Fibroblast of villous mesenchyme (primary cell): ENCODE measurements at places on chromosomes 7 and 10.
A peak's percentile ranks its signal among the peaks of the same experiment; 100 is the strongest.

DNA sequence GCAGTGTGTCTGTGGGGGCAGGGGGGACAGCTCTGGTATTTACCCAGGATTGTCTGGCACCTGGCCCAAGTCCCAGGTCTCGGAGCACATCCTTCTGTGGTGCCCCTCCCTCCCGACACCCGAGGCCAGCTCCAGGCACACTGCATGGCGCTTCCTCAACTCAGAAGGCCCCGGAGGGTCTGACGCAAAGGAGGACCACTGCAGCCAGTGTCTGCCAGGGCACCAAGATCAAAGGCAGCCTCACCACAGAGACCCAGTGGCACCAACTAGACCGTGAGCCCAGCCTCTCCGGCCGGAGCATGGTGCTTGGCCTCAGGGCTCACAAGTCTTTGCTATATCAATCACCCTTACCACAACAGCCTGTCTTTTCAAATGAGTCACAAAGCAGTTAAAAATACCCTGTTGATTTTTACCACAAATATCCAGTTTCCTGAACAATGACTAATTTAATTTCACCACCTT lies 99.3 kb upstream of the DDC start:
- DNase-seq, result peak; percentile 57

GRCh38 chr7:116258734-116259133 lies 48.4 kb downstream of the TES start:
- DNase-seq, result peak; percentile 81

DNA sequence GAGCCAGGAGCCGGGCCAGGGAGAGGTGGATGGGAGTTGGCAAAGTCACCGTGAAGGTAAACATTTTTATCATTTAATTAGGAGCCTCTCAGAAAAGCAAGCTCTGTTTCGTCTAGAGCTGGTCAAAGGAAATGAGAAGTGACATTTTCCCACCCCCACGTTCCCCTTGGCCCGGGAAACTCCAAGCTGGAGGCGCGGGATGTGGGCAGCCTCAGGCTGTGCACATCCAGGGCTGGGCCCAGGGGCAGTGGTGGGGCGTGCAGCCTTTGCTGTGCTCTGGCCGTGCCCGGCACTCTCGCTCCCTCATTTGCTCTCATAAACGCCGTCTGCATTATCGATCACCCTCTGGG lies 135.6 kb upstream of the RET start:
- no peak for DNase-seq

DNA sequence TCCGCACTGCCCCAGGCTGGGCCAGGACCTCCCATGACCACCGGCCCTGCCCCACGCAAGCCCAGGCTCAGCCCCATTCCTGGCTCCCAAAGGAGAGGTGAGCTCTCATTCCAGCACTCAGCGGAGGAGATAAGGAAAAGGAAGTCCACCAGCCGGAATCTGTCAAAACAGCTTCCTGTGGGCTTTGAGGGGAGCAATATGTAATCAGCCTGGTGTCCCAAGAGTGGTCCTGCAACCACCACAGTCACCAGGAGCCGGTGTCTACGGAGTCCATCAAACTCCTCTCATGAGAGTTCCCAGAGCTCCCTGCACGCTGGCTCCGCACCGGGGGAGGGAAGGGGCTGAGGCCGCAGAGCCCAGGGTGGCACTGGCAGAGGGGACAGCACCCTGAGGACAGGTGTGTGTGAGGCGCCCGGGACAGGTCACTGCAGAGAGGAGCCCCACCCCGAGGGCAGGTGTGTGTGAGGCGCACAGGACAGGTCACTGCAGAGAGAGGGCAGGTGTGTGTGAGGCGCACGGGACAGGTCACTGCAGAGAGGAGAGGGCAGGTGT lies 57.9 kb downstream of the STK32C start:
- no peak for DNase-seq

DNA sequence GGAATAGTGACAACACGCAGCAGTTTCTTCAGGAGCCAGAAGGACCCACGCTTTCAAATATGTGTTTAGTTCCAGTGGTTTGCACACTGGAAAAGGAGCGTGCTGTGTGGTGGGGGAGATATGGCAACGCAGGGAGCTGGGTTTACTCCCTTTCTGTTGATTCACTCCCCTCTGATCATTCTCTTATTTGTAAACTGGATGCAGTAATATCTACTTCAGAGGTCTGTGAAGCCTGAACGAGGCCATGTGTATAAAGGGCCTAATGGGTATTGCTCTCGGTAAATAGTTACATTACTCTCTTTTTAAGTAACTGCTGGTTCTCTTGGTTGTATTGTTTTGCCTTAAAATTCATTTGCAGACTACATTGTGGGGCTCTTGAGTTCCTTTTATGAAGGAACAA lies 19.2 kb downstream of the RBM17 start:
- no peak for DNase-seq

DNA sequence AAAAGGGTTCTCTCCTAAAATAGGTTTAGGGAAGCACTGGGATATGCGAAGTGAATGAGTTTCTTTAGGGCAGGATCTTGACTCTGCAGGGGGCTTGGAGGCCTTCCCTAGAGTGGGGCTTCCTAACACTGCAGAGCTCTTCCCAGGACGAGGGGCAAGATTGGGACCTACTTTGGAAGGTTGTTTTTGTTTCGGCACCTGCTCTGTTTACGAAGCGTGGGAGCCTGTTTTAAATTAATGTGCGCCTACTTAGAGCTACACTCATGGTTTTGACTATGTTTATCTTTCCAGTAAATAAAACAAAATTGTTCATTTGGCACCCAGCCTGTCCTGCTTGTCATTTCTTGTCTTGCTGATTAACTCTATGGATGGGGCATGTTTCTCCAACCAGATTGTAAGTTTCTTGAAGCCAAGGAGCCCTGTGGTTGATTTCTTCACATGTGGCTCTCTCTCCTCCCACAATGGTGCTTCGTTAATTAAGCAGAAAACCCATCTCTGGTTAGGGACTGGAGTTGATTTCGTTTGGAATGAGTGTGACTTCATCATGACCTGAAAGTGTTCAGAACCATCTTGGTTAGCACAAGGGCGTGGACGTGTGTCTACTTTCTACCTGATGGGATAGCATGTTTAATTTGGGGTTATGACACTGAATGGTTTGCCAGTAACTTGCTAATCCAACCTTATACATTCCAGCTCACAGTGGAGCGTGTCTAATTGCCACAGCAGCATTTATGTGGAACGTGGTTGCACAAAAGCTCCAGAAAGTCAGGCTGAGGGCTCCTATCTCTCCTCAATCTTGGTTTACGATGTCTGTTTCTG lies 98.1 kb downstream of the TCF7L2 start:
- peak; percentile 90 for DNase-seq

- peak; percentile 50 for DNase-seq
Observed at GRCh38 chr7:3482147-3482921, 181.3 kb downstream of the SDK1 start.

DNA sequence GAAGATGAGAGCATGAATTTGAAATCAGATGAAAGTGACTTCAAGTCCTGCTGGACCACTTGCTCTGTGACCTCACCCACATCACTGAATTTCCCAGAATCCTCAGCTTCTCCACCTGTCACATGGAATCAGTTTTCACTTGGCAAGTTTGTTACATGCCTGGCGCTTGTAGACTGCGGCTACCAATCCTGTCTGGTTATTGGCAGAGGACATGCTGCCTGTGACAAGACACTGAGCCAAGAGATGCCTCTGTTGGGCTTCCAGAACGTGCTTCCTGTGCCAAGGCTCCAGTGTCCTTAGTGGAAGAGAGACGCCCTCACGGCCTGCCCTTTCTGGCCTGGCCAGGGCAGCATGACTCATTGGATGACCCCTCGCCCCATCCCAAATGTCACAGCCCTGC lies 4.4 kb upstream of the MYL10 start:
- DNase-seq, result no peak

GRCh38 chr10:126101736-126102135 lies 205.4 kb downstream of the FANK1 start:
- DNase-seq, result no peak

DNA sequence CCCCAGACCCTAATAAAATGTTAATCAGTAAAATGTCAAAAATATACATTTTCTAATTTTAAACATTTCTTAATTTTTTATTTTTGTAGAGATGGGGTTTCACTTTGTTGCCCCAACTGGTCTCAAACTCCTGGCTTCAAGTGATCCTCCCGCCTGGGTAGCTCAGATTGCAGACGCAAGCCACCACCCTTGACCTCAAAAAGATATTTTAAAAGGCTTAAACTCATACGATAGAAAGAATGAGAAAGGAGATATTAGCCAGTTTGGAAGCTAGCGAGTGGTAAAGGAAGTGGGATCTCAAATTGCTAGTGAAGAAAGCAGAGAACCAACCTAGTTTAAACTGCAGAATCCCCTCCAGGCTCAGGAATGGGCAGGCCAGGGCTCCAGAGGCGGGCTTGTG lies 4.5 kb downstream of the WIPI2 start:
- DNase-seq, result no peak

- DNase-seq, result no peak
Observed at GRCh38 chr10:50437248-50437647, 185.9 kb upstream of the ASAH2 start.

GRCh38 chr10:44195112-44196007 lies 189.5 kb downstream of the CXCL12 start:
- DNase-seq, result peak; percentile 89

DNA sequence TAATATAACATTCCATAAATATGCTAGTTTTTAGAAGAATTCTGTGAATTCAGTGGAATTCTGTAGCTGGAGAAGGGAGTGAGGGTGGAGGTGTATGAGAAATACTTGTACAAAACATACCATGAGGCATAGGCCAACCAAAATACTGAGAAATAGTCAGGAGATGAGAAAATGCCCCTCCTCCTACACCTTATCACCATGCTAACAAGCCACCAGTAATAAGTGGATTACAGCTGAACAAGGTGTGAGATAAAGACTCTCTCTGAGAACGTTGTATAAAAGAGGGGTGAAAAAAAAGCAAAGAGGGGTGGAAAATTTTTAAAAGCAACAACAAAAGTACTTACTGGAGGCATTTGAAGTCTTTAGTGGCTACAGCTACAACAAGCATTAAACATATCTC lies 90.4 kb upstream of the IGFBP3 start:
- no peak for DNase-seq
